ENCODE measurements at places on chromosomes 3 and 15.

DNA sequence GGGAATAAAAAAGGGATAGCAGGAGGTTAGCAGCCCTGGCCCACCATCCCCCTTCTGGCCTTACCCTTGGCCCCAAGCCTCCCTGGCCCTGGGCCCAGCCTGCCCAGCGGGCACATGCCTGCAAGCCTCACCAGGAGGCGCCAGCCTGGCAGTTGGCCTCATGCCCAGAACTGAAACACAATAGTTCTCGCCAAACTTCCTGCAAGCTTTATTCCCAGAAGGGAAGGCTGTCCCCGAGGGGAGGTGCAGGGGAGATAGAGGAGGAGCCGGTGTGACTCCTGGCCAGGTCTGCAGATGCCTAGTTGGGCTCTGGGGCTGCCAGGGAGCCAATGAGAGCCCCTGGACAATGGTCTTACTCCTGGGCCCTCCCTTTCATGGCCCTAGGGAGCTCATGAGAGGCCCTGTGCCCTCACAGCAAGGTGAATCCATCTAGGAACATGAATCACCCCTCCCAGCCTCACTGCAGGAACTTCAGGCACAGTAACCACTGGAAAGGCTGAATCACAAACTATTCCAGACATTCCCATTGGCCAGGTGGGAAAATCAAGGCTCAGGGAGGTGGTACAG lies 4.0 kb downstream of the CCDC33 start:
- no peak for DNase-seq

- no peak for DNase-seq
These were observed 40.0 kb downstream of the TKT start for GRCh38 chr3:53215816-53216215.

DNA sequence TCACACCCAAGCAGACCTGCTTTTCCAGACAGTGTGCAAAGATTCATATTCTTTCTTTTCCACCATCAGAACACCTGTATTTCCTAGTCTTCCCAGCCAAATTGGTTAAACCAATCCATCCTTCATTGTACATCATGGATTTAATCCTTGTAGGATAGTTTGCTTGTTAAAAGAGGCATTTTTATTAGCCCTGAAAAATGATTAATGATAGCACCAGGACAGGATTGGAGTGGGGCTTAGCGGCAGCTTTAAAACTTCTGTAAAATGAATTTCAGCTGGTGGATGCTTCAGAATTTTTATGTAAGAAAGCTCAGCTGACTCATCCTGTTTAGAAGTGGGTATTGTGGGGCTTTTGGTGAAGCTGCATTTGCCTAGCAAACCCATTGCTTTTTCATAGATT lies 36.1 kb upstream of the ARHGEF26 start:
- no peak for DNase-seq

GRCh38 chr3:71585131-71585530 lies 1.6 kb upstream of the FOXP1 start:
- no peak for DNase-seq

- DNase-seq = no peak
These were observed 211.2 kb upstream of the TLE3 start for GRCh38 chr15:70308735-70309434.

- DNase-seq = no peak
These were observed 59.1 kb downstream of the SMAD6 start for GRCh38 chr15:66760968-66761725.

DNA sequence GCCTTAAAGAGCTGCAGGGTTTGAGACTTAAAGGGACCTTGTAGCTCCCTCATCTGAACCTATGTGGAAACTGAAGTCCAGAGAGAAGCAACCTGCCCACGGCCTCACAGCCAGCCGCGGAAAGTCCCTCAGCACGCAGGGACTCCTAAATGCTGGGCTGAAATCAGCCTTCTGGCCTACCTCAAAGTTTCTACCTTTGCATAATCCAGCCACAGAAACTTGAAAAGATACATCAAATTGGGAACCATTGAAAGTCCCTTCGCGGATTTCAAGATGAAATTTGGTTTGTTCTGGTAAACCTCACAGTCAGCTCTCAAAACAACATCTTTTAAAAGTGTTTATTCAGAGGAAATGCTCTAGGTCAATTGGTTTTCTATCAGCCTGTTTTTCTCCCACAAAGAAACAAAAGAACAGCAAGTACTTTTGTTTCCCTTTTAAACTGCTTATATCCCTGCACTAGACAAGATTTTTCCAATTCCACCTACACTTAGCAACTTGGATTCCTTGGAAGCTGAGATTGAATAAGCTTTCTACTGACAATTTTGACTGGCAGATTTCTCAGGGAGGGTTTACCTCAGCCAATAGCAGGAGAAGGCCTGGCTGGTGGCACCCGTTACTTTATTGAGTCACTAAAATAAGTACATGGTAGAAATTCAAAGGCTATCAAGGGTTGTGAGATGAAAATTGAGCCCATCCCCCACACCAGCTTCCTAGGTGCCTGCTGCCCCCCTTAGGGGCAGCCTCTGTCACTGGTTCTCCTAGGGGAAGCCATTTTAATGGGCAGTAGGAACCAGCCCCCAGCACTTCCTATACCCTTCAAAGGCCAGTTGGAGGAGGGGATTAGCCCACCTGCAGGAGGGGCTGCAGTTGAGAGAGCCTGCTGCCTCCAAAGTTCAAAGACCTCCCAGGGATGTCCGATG lies 171.2 kb downstream of the ADAMTS17 start:
- DNase-seq = no peak

DNA sequence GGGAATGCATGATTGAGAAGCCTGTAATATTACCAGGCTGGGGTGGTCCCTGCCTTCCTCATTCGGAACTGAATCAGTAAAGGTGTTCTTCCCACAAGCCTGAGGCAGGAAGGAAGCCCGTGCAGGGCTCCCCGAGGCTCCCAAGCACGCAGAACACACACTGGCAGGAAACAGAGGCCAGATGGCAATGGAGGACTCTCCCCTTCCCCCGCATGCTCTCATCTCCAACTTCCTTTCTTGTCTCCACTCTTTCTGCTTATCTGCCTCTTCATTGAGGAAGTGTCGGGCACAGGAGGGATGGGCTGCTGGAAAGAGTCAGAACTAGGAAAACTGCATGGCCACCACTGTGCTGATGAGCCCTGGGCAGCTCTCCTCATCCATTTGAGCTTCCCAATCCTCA lies 123.5 kb downstream of the NUP210 start:
- DNase-seq = no peak

GRCh38 chr3:194220901-194221326 lies 85.0 kb downstream of the HES1 start:
- no peak for DNase-seq

DNA sequence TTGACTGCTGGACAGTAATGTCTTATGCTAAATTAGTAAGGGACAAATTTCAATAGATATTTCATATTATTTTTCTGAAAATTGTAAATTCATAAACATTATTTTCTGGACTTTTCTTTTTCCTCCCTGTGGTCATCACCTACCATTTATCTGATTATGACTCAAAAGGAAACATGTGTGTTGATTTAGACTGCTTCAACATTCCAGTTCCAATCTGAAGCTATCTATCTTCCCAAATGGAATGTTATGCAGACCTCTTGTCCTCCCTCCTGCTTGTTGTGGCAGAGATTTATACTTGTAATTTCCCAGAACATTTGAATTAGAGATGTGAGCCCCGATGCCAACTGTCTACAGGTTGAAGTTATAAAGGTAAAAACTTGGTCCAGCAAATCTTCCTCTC lies 803.4 kb downstream of the TUSC7 start:
- DNase-seq = no peak

DNA sequence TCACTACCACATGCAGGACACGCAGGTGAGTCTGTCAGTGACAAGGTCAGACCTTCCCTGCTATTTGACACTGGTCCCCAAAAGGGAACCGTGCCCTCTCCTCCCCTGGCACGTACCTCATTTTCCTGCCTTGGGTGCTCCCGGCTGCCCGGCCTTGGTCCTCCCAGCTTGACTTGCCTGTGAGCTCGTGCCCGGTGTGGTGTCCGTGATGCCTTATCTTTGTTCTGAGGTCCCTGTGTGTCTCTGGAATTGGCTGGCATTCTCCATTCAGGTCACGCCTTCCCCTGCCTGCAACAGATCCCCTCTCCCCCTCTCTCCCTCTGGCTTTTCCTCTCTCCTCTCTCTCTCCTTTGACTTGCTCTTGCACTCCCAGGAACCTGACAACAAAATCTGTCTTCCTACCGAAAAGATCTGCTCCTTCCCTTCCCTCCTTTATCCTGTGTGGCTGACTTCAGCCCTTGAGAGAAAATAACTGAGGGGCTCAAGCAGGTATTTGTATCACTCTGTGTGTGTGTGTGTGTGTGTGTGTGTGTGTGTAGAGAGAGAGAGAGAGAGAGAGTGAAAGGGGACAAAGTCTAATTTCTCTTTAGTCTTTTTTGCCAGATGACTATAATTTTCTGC lies at the start of gene MASP1:
Gene MASP1 (minus strand): TSS at position 226 of the 621 bp plus-strand sequence. CDS start 105 bp downstream, at position 121.
- DNase-seq = no peak

GRCh38 chr3:37219266-37219665 lies 44.9 kb upstream of the LRRFIP2 start:
- DNase-seq = no peak

- DNase-seq = no peak
These were observed 1028.3 kb upstream of the NR2F2 start for GRCh38 chr15:95302206-95302605.

GRCh38 chr15:89556413-89557262 lies 18.6 kb upstream of the TICRR start:
- DNase-seq = no peak

DNA sequence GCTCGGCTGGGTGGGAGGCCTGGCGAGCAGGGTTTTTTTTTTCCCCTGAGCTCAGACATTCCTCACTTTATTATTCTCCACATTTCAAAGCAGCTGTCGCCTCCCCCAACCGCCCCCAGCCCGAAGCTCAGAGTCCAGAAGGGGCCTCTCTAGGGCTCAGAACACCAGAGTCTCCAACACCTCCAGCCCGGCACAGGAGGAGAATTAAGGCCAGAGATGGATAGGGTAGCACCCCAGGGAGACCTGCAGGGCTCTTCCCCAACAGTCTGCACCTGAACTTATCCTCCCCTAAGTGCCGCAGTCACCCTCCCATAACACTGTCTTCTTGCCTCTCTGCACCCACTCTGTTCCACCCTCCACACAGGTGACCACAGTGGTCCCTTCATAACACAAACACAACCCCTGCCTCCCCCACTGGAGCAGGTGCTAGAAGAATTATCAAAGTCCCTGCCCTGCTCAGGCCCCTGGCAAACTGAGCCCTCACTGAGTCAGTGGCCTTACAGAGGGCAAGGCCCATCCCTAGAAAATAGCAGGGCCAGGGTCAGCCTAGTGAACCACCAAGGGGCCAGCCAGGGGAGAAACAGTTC lies 14.1 kb downstream of the MYL3 start:
- no peak for DNase-seq

GRCh38 chr3:23711916-23712494 lies 93.8 kb upstream of the UBE2E1 start:
- DNase-seq = no peak

GRCh38 chr3:139988472-139989156 lies 53.6 kb downstream of the CLSTN2 start:
- no peak for DNase-seq

DNA sequence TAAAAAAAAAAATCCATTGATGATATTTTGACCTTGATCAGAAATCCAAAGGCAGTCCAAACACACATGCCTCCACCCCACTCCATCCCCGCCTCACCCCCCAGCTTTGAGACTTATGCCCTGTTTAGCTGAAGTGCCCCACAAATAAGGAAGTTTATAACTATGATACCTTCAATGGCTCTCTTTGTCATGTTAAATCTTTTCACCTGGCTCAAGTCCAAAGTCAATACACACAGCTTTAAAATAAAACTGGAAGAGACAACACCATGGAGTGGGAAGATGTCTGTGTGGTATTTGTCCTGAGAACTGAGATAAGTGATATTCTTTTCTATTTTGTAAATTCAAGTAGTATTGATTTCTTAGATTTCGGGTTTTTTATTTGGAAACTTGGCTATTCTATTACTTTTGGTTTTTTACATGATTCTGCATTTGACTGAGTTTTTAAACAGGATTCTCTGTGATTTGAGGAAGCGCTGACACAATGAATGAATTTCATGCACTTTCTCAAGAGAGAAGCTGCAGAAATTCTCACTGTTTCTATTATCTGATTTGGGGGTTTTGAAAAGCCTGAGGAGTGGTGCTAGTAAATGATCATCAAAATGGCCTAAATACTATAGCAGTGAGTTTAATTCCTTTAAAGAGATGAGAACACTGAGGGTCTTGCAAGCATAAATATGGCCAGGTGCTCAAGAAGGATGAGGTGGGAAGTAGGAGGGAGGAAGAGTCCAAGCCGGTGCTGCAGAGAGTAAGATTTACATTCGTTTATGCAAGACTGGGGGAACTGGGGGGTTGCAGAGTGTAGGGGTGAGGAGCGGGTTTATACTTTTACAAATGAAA lies 5.2 kb downstream of the FOXB1 start:
- DNase-seq = no peak

- no peak for DNase-seq
These were observed 352.5 kb upstream of the C2CD4B start for GRCh38 chr15:62517541-62517940.

DNA sequence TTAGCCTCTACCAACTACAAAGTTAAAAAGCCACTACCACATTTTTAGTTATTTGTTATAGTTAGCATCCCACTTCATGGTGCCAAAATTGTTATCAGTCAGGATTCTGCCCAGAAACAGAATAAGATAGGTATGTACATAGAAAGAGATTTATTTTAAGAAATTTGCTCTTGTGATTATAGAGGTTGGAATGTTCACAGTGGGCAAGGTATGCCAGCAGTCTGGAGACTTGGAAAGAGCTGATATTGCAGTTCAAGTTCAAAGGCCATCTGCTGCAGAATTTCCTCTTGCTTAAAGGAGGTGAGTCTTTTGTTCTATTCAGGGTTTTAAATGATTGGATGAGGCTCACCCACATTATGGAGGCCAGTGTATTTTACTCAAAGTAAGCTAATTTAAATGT lies 143.8 kb upstream of the POU1F1 start:
- no peak for DNase-seq

- DNase-seq = no peak
These were observed 29.6 kb upstream of the CHMP2B start for GRCh38 chr3:87197531-87197930.

DNA sequence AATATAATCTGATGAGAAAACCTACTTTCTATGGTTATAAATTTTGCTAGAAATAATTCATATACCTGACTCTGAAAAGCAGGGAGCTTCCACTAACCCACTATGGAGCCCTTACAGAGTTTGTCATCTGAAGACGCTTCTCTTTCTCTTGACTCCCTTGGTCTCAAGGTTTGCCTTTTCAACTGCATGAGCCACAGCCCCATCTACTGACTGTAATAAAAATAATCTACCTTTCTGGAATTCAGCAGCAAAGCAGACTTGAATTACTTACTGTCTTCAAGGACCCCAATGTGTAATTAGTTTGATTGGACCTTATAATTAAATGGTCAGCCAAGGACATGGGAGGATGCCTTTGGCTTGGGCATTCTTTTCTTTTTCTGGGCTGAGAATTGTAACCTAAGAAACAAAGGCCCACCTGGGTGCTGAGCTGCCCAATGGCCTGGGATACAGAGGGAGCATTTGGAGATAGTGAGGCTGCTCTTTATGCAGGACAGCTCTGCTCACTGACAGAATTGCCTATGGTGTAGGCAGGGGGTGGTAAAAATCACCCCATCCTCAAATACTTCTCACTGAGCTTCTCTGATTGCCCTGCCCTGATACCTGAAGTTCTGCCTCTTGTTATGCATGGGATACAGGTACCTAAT lies 178.6 kb upstream of the TRIM42 start:
- DNase-seq = no peak

Measured in cortex of kidney (tissue), 1 donor.